Forelimb muscle (tissue), 1 donor: ENCODE measurements at places on chromosomes 12 and 14. TPM values are rescaled to one million over a fixed set of nuclear protein-coding genes. Genes with fewer than 3 reads are reported as not detected.

The VASH1 gene
- polyA plus RNA-seq, result 45.7 TPM

The CCND2 gene
- 80.7 TPM for polyA plus RNA-seq

The ENO2 gene
- 6.1 TPM for polyA plus RNA-seq

The PRICKLE1 gene
- polyA plus RNA-seq, result 19.0 TPM

The OASL gene
- polyA plus RNA-seq, result not detected

The OR6C70 gene
- polyA plus RNA-seq, result not detected

The BCL7A gene
- 16.8 TPM for polyA plus RNA-seq

The HCAR3 gene
- not detected for polyA plus RNA-seq

The CLEC4C gene
- polyA plus RNA-seq, result 0.23 TPM

The AQP5 gene
- 0.38 TPM for polyA plus RNA-seq

The RAPGEF3 gene
- polyA plus RNA-seq, result 11.6 TPM
